ENCODE measurements at places on chromosomes 11 and 22.

DNA sequence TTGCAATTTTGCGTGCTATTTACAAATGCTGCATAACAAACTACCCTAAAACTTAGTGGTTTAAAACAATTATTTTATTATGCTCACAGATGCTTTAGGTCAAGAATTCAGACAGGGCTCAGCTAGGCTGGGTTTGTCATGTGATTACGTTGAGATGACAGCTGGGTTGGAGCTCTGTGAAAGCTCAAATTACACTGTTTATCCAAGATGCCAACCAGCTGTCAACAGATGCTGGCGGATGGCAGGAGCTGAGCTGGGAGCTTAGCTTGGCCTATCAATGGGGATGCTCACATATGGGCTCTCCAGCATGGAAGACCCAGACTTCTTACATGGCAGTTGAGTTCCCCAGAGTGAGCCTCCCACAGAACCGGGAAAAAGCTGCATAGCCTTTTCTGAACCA is 62.7 kb downstream of the STK33 start:
- DNase-seq: no peak

GRCh38 chr11:4947505-4947904 is at the start of gene OR51A4:
Gene OR51A4, minus strand, starts transcription at chr11:4947605. Its CDS starts 505 bp downstream, at chr11:4947100.
- no peak for DNase-seq

- DNase-seq: no peak
Measured at GRCh38 chr11:94309757-94310156, 5.4 kb downstream of the IZUMO1R start.

GRCh38 chr11:121613724-121614123 is 161.0 kb upstream of the SORL1-AS1 start:
- no peak for DNase-seq

DNA sequence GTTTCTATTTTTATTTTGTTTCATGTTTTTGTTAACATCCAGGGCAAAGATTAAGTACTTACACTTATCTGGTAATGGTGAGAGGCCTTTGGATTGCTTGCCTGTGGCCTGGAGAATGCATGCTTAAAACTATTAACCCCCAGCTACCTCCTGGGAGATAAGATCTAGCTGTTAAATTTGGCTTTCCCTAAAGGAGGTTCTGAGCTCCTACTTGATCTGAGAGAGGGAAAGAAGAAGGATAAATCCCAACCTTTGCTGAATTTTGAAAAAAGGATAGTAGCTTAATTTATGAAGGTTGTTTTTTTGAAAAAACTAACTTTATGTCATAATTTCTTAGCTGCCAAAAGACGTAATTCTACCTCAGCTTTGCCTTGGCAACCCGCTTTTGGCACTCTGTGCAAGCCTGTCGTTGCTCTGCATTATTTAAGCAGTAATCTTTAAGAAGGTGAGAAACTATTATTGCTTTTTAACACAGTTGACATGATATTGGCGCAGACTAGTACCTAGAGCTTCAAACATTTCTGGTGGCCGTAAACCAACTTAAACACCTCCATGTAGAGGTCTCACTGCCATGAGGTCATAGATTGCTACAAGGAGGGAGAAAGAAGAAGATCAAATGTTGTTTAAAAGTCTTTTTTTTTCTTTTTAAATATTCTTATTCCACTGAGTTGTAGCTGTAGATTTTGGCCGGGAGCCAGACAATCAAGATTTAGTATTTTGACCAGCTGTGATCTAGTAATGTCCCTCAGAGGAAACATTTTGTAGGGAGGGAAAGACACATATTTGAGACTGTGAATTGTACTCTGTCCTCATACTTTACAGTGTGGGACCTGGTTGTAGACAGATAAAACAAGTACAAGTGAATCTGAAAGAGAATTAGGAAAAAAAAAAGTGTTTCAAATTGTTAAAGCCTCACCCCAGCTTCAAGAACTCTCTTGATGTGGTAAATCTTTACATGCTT is 74.4 kb downstream of the WNT11 start:
- no peak for DNase-seq

GRCh38 chr11:122112470-122113365 is 3.3 kb downstream of the BLID start:
- no peak for DNase-seq

GRCh38 chr22:43812149-43812842 is at the start of gene EFCAB6:
Gene EFCAB6, minus strand, starts transcription at chr22:43812305. Its CDS starts 29,987 bp downstream, at chr22:43782318.
- DNase-seq: peak; percentile 41

GRCh38 chr11:19953909-19954308 is 206.4 kb downstream of the DBX1 start:
- DNase-seq: no peak

- DNase-seq: no peak
Measured at GRCh38 chr11:69637198-69637940, 3.6 kb upstream of the CCND1 start.

DNA sequence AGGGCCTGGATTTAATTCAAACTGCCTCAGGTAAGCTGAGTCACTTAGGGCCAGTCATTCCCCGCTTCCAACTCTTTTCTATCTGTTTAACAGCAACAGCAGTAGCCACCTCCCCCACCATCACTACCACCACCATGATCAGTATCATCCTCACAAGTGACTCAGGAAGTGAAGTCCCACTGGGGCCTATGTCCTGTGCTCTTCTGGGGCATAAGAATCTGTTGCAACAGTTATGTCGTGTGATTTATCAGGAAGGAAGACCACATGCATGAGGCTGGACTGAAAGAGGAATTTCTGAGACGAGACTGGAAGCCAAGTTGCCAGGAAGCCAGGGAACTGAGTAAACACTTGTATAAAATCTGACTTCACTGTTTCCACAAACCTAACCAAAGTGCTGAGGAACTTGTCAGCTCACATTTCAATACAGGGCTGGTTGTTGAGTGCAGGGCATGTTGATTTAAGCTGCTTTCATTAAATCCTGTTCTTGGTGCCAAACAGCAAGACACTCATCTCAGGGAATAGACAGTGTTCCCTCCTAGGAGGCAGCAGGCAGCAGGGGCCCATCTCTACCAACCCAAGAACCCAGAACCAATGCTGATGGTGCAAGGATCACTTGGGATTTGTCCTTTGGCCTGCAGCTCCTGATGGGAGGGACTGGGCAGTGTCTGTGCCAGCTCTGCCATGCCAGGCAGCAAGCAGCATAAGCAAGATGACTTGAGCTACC is 226.7 kb upstream of the NARS2 start:
- DNase-seq: no peak

GRCh38 chr22:38311323-38311620 is 6.0 kb downstream of the CSNK1E start:
- no peak for DNase-seq

DNA sequence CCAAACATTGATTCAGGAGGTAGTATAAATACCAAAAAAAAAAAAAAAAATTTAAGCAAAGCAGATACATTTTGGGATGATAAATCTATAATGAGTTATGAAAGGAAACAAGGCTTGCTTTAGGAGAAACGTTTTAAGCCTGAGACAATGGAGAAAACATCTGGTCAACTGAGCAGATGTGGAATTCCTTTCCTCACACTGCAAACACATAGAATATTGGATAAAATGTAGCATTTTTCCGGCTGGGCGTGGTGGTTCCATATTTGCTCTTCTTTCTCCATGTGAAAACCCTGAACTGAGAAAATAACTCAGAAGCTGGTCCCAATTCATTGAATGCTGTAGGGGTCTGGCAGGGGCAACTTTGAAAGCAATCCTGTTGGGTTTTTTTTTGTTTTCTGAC is 33.9 kb downstream of the ENDOD1 start:
- DNase-seq: no peak

DNA sequence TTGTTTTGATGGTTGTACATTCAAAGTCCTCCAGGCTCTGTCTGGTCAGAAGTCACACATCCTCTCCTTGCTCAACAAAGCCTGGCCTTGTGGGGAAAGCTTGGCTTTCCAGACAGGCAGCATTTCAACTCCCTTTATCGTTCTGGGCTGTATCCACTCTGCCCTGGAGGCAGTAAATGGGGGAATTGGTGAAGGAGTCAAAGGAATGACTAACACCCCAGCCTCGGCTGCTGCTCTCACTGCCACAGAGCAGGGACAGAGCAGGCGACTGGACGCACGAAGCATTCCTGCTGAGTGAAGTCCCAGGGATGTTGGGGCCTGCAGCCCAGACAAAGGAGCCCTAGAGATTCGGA is 52.8 kb downstream of the WNT11 start:
- no peak for DNase-seq

All from KG1 (cell line).